ENCODE measurements at places on chromosomes 1 and 21.

DNA sequence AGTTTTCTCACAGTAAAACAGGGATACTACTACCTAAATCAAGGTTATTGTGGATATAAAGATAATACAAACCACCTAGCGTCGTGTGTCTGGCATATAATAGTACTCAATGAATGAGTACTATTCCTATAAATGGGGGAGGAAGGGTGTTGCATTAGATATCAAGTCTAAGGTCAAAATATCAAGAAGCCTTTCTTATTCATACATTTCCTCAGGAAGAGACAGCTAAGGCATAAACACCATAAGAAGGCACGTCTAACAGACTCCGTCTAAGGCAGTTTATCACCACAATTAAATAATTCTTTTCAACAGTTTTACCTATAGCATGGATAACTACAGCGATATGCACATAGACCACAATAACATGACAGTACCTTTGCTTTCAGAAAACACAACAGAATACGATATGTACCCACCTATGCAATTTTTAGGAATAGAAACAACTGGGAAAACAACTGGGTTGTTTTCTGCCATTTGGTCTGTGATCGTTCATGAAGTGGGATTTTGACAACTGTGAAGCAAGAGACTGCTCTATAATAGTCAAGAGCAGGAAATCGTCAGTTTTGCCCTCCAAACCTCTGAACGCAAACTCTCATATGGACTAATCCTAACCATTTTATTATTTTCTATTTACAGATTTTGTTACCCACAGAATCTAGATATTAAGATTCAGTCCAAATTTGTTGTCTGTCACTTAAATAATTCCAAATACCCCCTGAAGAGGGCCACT is 53.1 kb downstream of the HNRNPR start:
- no peak for DNase-seq

GRCh38 chr1:201562257-201562656 is 23.3 kb downstream of the NAV1 start:
- DNase-seq: no peak

- DNase-seq: no peak
These were observed 38.7 kb downstream of the GPR137B start for GRCh38 chr1:236181059-236181458.

DNA sequence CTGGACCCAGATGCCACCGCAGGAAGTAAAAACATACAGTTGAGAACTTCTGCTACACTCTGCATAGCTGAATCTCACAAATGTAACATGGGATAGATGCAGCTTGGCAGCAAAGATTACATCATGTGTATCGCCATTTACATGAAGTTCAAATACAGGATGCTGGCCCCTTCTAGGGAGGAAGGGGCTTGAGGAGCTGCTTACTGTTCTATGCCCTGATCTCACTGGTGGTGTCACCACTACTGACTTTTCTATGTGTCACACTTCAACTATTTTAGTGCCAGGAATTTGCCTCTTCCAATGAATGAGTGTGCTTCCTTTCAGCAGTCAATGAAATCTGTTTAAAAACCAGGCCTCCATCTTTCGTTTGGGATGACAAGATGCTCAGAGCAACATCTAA is 31.1 kb downstream of the MRAP start:
- no peak for DNase-seq

GRCh38 chr1:2595261-2595811 is 8.8 kb downstream of the PRXL2B start:
- DNase-seq: no peak

DNA sequence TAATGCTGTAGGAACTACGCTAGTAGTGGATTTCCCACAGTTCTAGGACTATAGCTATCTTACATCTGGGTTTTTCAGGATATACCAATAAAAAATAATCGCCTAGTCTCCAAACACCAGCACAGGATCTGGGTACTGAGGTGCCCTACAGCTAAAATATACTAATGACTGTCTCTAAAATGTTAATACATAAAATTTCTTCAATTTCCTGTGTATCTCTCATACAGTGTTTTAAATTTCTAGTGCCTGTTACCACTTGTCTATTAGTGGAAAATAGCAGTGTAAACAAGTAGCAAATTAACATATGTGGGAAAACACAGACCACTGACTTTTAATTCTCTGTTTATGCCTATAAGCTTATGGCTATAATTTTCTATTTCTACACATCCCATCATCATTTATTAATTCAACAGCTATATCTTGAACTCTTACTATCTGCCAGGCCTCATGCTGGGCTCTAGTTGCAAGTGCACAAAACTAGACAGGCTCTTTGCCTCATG is 16.1 kb upstream of the PTPN14 start:
- no peak for DNase-seq
